ENCODE measurements at places on chromosomes 12 and 14.

DNA sequence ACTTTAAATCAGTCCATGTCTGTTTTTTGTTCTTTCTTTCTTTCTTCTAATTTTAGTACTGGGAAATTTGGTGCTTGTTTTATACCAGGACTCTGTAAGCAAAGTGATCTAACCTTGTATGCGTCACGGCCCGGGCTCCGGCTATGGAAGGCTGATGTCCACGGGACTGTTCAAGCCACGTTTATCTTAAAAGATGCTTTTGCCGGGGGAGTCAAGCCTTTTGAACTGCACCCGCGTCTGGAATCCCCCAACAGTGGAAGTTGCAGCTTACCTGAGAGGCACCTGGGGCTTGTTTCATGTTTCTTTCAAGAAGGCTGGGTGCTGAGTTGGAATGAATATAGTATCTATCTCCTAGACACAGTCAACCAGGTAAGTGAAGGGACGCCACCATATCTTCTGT lies 62.2 kb downstream of the TECPR2 start:
- DNase-seq, result no peak

DNA sequence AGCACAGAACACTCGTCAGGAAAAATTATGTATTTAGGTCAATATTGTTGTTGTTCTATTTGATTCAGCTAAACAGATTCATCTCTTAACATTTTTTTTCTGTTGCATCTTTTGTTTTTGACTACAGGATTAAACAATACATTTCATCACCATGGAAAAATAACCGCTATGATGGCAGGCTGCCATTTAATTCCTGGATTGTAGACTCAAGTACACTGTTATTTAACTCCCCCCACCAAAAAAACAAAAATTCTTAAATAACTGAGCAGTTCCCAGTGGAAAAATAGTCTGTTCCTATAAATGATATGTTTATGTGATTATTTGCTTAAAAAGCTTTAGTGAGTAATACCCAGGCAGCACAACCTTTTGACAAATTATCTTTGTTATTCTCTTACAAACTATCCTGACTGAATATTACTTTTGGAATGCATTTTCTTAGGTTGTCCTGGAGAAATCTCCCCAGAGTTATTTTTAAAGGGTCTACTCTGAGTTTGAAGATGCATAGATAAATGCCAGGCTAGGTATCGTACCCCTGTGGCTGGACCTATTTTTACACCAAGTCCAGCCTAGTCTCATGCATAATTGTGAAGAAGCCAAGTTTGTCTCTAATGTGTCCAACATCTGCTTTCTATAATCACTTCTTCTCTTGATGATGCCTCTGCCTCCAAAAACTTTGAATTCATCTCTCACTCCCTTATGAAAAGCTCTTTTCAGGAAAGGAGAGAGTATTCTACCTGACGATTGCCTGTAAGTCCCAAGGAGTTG lies 3.7 kb downstream of the KERA start:
- DNase-seq, result peak; percentile 83

DNA sequence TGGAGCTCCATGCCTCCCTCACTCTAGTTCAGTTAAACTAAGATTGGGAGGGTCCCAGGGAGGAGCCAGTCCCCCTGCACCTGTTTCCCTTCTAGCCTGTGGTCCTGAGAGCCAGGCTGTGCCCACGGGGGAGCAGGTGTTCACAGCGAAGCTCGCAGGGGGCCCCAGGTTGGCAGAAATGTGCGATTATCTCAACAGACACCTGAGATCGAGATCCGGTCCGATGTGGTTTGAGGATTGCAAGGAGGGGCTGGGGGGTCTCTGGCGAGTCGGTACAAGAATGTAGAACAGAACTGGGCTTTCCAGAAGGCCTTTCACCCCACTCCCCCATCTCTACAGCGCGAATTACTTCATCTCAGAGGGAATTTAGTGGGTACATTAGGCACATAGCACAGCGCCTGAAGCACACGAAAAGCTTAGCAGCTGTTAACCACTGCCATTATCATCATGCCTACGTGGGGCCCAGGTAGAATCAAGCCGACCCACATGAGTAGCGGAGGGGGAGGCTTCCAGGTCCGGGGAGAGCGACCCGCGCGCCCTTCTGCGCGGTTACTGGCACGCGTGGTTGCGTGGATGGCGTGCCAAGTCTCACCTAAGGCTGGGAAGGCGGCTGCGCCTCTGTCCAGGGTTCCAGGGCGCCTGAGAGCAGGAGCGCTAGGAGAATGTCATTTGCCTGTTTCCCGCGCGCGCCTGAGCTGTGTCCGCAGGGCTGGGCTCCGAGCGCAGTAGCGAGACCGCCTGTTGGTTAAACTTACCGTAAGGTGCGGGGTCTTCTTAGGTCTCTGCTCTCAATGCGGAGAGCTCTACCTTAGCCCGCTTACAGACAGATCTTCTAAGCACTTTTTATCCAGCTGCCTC lies 1539.5 kb upstream of the TMEM132C start:
- DNase-seq, result no peak

- DNase-seq, result no peak
Observed at GRCh38 chr12:5259523-5259922, 172.4 kb upstream of the NTF3 start.

DNA sequence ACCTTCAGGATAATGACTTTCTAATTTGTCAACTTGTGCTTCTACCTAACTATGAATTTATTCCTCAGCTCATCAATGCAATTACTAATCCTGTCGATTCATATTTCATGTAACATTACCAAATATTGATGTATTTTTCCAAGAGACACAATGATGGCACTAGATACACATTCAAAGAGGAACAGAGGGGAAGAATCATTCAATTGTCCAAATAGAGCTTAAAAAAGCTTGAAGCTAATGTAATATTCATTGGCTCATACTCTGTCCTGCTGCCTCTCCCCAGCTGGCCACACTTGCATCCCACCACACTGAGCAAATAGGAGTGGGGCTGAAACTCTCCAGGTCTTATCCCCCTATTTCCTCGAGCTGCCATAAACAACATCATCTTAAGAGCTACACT lies 9.3 kb downstream of the TESPA1 start:
- DNase-seq, result no peak

- DNase-seq, result no peak
Observed at GRCh38 chr12:131459773-131460365, 251.0 kb upstream of the SFSWAP start.

- DNase-seq, result no peak
Observed at GRCh38 chr12:44285321-44285960, 449.6 kb downstream of the TMEM117 start.

DNA sequence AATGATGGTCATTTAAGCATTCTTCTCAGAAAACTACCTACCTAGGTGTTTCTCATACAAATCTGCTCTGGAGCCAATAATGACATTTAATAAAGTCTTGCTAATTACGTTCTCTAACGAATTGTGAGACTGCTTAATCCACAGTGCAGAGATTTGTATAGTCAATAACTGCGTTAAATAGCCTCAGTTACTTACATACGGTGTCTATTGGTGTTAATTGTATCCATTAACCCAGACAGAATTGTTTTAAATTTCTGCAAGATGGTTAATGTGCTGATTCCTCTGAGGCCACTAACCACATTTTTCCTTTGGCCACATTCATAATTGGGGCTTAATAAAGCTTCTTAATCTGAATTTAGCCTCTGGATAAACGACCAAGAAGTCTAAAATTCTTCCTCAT lies 171.7 kb downstream of the SLC41A2 start:
- DNase-seq, result no peak

GRCh38 chr12:121248622-121249021 lies 38.7 kb downstream of the P2RX4 start:
- DNase-seq, result no peak

DNA sequence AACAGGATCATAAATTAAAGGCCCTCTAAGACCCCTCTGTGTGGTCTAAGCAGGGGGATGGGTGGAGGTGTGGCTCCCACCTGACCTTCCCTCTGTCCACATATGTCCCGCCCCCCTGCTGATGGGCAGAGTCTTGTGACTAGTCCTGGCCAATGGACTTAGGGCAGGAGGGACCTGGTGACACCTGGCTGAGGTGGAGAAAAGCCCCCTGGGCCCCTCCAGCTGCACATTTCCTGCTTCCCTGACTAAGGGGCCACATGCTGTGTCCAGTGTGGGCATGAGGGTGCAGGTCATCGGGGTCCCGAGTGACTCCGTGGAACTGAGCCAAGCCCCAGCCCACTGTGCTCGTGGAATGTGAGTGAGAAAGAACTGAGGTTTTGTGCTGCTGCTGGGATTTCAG lies 254.7 kb downstream of the ADGRD1 start:
- DNase-seq, result no peak

DNA sequence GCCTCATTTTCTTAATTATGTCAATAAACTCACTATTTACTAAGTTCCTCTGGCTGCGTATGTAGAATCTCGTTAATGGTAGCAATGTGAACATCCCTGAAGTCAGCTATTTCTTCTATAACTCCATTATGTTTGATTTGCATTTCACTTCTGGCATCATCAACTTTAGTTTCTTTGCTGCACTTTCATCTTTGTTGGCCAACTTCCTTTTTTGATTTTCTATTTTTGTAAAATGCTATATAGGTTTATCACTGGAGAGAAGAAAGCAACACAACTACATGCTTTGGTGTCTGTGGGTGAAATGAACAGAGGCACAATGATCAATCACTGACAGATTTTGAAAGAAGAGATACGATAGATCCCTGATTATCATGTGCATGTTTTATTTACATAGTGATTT lies 58.5 kb upstream of the ATF7IP start:
- no peak for DNase-seq

DNA sequence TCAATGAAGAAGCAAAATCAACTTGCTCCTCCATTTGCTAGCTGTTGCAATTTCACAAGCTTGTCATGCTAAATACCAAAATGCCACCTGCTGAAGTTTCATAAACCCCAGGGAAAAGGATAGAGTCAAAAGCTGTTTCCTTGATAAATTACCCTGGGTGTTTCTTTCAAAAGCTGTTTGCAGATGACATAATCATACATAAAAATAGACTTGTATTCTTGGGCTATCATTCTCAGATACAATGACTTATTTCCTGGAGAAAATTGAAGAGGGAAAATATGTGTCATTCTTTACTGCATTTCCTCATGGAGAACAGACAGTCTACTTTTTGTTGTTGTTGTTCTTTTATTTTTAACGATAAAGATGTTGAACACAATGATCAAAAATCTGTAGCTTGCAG lies 119.2 kb downstream of the GALC start:
- no peak for DNase-seq

DNA sequence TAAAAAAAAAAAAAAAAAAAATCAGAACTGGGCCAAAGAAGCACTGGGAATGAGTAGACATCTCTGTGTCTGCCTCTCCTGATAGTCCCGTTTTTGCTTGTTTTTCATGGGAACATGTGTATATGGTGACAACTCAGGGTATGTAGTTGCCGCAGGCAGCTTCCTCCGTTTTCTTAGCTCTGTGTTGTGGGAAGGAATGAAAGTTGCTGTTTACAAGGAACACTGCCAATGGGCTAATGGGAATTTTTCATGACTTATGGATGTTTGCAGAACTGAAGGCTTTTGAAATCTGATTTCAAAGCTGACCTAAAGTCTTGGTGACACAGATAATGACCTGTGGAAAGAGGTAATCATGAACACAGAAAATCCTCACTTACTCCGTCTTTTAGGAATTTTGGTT lies 146.4 kb upstream of the BTG1 start:
- DNase-seq, result no peak

GRCh38 chr12:53327435-53328042 lies 6.1 kb upstream of the AAAS start:
- peak; percentile 27 for DNase-seq

DNA sequence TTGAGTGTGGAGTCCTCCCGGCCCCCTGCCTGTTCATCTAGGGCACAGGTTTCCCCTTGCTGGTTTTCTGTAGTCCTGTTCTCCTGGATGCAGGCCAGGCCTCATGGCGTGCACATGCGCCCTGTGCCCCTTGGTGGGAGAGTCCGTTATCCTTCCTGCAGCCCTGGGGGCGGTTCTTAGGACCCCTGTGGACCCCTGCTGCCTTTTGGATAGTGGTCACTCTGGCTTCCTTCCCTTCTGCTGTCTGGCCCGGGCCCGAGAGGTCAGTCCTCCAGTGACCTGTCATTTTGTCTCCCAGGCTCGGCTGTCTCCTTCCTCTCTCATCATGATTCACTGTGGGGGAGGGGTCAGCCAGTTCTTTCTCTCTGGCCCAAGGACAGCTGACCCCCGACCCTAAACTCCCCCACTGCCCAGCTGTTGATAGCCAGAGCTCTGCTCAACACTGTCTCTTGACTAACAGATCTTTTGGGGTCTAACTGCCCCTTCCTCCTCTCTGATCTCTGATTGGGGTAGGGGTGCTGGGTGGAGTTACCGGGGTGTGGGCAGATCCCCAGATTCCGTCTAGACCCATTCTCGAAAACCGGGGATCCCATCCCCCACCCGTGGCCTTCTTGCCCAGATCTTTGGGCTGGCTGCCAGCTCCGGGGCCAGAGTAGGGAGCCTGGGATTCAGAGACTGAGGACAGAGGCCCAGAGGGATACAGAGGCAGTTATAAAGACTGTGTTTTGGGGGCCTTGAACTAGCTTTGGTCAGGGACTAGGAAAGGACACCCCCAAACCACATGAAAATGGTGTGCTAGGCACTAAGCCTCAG lies 7.0 kb downstream of the CCND2 start:
- DNase-seq, result peak; percentile 52

GRCh38 chr14:100528962-100529560 lies 58.2 kb downstream of the BEGAIN start:
- no peak for DNase-seq

- no peak for DNase-seq
Observed at GRCh38 chr12:123108682-123109066, 42.2 kb downstream of the PITPNM2 start.

DNA sequence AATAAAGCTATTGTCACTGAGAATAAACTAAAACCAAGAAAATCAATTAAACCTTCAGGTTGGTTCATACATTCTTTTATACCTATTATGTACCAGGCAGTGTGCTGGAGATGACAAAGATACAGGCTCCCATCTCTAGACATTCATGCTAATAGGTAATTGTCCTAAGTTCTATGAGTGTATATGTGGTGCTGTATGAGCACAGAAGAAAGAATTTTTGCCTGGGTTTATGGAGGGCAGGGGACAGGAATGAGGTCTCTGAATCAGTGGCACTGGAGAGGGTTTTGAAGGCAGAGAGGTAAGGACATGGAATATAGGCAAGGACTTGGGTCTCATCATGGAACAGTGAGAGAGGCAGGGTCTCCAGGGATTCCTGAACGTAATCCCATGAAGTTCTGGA lies 38.7 kb downstream of the MAP1LC3B2 start:
- DNase-seq, result no peak

DNA sequence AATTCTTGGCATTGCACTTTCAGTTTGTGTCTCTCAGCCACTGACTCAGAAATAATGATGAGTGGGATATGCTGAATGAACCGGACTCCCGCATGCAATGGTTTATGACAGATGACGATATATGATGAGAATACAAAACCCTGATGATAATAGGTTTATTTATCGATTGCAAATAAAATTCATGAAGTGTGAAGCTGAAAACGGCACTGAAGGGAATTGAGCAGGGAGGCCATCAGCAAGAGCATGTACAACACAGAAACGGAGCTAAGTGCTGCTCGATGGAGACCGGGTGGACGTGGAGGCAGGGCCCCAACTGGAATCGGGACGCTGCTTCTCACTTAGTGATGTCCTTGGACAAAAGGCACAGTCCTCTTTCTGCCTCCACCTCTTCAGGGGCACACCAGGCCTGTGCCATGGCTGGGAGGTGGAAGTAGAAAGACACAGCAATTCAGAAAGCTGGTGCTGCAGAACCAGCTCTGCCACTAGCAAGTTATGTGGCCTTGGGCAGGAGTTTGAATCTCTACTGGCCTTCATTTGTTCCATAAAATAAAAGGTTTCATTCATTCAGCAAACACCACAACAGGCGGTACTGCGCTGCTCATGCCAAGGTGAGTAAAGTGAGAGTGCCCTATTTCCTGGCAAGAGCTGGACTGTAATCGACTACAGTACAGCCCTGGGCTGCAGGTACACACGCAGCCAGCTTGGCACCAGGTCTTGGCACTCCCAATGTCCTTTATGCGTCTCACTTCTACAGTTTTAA lies 117.0 kb downstream of the EGLN3 start:
- no peak for DNase-seq
